ENCODE measurements at places on chromosomes 4 and X. TPM values are rescaled to one million over a fixed set of nuclear protein-coding genes. Genes with fewer than 3 reads are reported as not detected.

DNA sequence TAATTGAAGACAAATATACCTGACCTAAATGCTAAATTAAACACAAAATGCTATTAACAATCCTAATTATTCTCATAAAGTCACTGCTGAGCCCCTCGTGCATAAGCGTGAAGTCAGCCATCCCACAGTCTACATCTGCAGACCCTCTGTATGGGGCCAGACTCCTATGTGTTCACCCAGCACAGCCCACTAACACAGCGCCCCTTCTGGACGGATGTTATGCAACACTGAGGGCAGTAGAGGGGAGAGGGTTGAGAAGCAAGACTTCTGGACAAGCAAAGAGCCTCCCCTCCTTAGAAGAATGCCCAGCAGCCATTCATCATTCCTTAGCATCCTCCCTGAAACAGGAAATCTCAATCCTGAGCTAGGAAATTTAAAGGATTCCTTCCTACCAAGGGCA lies 7.9 kb downstream of the TRPC3 start:
- no peak for DNase-seq

DNA sequence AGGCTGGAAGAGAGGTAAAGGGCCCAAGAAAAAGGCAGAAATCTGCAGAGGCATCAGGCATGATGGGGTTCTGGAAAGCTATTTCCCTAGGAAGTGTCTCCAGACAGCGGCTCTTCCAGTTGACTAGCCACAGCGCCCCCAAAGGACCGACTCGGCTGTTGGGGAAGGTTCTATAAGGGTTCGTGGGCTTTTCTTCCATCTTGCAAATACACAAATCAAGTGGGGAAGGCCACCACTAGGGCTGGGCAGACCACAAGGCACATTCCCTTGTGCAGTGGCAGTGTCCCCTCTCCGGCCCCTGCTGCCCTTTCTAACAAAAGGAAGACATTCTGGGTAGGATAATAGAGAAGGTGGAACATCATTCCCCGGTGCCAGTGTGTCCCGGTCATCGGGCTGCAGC lies 18.2 kb downstream of the BCOR start:
- DNase-seq, result no peak

DNA sequence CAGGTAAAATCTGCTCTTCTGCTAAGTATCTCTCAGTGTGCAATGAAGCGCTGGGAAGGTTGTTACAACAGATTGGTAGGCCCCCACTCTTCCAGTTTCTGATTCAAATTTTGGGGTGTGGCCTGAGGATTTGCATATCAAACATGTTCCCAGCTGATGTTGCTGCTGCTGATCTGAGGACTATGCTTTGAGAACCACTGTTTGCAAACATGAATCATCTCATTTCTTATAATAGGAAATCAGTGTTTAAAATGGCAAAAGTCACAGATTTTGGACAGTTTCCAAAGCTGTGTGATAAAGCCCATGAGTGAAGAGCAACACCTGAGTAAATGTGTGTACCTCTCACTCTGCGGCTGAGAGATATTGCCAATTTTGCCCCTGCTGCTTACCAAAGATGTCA lies 36.2 kb upstream of the NDNF start:
- no peak for DNase-seq

ADRA2C gene
- total RNA-seq, result 2.5 TPM

GRCh38 chr4:57051524-57051923 lies 58.7 kb downstream of the IGFBP7 start:
- no peak for DNase-seq

DNA sequence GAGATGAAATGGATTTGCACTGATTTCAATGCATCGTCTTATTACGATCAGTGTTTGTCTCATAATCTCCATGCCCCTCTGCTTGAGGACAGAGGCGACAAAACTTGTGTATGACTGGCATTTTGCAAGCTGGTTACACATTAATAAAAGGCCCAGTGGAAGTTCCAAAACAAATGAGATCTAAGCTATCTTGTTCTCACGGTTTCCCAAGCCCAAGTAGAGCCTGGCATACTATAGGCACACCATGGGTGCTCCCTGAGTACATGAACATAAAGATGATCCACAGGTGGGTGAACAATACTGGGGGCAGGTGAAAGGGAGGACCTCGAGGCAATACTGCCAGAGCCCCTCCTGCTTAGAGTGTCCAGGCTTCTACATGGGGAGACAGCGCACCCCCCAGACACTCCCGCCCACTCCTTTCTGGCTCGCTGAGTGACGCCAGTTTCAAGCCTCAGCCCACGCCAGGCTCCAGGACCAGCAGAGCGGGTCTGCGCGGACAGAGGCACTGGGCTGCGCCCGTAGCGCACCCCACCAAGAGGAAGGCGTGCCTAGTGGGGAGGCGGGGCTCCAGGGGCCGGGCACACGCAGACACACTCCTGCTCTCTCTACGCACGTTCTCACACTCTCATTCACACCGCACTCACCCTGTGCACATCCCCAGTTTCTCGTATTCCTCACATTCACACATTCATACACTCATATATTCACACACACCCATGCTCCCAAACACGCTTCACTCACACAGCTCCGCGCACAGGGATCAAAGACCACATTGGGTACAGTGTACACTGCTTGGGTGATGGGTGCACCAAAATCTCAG lies 8.9 kb upstream of the GSX2 start:
- DNase-seq, result peak; percentile 57

DNA sequence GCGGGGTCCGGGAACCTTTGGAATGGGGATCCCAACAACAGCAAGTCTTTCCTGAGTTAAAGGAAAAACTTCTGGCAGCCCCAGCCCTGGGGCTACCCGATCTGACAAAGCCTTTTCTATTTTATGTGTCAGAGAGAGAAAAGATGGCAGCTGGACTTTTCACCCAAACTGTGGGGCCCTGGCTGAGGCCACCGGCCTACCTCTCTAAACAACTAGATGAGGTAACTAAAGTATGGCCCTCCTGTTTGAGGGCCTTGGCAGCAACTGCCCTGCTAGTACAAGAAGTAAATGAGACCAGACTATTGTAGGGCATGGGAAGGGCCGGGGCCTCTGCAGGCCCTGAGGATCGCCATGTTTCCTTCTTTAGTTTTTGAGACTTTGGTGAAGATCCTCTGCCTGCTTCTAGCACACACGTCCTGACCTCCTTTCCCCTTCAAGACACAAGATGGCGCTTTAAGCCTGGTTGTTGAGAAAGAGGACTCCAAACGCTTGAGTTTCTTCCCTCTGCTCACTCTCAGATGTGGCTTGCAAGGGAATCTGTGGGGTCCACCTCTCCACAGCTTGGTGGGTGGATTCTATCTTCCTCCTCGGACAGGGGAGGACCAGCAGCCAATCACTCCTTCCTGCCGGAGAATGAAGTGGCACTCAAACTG lies 18.5 kb upstream of the DRD5 start:
- DNase-seq, result no peak

GRCh38 chr4:142262956-142263355 lies 583.1 kb downstream of the INPP4B start:
- no peak for DNase-seq

All from lower lobe of right lung (tissue), 2 donors.